Activated effector memory CD4-positive, alpha-beta T cell treated with Interleukin-2 at 50 U/mL for 16 hours (primary cell): ENCODE measurements at places on chromosomes 6 and 20.

- DNase-seq: no peak
Observed at GRCh38 chr6:3928111-3928510, 78.9 kb downstream of the FAM50B start.

DNA sequence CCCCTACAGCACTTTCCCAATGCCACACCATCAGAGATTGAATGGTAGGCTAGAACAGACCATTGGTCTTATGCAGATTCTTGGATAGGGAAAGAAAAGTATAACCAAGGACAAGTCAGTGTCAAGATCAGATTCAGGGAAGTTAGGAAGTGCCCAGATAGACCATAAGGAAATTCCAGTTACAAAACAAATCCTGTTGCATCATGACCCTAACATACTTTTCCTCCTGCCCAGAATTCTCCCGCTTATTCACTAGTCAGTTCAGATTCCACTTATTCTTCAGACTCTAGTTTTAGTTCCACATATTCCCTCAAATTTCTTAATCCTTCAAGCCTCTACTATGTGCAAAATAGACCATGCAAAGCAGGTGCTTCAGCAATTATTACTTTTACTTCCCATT is 20.7 kb downstream of the METTL24 start:
- DNase-seq: no peak

DNA sequence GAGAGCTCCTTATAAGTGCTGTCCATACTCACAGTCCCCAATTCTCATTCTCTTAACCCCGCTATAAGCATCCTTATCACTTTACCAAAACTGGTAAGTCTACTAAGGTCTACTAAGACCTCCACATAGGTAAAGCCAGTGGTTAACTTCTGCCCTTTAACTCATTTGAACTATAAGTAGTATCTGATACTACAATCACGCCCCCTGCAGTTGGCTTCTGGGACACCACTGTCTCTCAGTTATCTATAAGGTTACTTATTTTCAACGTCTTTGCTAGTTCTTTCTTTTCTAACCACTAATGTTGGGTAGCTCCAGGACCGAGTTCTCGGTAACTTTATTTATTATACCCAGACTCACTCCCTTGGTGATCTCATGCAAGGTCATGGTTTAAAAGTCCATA is 142.6 kb downstream of the ARHGAP18 start:
- no peak for DNase-seq

DNA sequence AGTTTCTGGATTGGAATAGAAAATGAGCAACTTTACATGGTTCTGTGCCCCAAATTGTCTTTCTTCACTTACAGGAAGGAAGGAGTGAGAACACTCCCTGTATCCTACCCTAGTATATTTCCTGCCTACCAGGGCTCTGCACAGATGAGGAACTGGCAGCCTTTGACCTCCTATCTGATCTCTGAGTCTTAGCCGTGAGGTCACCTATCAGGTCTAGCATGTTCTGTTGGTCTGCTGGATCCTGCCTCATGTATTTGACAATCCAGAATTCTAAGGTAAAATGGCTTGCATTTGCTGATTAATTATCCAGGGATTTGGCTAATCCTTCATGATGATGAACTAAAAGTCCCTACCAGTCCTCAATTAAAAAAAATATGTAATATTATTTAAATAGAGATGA is 35.0 kb upstream of the TRAM2 start:
- no peak for DNase-seq

GRCh38 chr6:52610011-52610410 is 33.2 kb upstream of the TRAM2 start:
- DNase-seq: no peak

DNA sequence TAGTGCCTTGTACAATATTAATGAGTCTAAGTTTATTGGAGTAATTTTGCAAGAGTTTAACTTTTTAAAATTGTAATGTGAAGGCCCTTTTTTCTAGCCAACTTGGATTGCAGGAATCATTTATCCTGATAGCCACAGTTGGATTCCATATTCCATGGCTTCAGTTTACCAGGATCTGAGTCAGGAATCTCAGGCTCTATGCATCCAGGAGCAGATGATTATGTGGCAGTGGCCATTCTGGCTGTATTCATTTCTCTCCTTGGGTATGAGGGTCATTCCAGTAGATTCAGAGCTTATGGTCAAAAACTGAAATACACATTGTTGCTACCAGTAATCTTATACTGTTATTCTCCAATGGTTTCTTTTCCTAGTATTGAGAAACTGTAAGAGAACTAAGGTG is 2.9 kb downstream of the AIG1 start:
- DNase-seq: no peak

DNA sequence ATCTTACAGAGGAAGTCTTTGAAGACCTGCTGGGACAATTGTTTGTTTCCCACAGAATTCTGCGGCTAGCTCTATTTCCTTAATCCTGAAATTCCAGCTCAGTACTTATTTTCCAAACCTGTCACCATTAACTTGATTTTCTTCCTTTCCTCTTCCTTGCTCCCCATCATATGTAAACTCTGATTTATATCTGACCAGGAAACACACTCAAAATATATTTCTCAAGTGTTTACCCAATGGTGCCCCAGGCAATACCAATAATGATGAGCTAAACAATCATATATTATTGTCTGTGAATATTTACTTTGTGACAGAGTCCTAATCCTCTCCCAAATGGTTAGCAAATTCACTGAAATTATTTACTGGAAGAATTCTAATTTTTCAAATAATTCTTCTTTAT is 597.3 kb downstream of the PKHD1 start:
- no peak for DNase-seq

GRCh38 chr6:126312013-126312665 is 27.8 kb upstream of the CENPW start:
- DNase-seq: no peak

GRCh38 chr6:46969206-46969605 is 47.5 kb upstream of the ADGRF5 start:
- no peak for DNase-seq

DNA sequence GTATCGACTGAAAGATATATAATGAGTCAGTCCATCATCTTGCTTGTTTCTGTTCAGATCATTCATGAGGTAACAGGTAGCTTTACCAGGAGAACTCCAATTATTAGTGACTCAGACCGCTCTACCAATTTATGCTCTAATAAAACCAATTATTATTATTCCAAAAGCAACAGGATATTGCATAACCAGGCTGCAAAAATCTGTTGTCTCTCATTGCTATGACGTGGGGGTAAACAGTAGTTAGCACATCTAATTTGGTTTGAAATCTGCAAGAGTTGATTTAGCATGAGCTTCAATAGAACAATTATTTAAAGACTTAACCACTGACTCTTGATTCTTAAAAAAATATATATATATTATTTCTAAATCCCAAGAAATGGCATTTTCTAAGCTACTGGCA is 90.9 kb upstream of the MAP7 start:
- no peak for DNase-seq

GRCh38 chr6:162421004-162421403 is 306.6 kb downstream of the PRKN start:
- no peak for DNase-seq

DNA sequence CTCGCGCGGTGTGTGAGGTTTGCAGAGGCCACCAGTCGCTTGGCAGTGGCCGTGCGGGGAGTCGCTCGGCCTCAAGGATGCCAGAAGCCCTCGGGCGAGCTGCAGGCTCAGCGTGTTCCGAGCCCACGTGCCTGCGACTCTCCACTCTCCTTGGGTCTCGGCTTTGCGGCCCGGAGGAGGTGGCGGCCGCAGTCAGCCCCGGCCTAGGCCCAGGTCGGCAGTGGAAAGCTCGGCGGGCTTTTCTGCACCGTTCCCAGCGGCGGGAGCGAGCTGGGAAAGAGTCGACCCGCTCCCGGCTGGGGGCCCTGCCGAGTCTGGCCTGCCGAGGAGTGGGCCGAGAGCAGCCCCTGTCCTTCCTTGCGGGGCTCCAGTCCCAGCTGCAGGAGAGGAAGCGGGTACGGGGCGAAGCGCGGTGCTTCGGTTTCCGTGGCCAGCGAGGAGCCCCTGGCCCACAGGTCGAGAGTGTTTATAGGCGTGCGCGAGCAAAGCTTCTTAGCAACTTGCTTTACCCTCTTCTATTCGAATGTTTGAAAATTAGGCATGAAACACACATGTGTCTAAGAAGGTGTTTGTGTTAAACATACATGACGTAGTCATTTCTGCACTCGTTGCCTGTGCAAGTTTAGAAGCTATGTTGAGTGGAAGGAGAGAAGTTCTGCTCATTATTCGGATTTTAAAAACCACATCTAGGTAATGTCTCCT is 5.6 kb downstream of the FOXC1 start:
- DNase-seq: no peak

DNA sequence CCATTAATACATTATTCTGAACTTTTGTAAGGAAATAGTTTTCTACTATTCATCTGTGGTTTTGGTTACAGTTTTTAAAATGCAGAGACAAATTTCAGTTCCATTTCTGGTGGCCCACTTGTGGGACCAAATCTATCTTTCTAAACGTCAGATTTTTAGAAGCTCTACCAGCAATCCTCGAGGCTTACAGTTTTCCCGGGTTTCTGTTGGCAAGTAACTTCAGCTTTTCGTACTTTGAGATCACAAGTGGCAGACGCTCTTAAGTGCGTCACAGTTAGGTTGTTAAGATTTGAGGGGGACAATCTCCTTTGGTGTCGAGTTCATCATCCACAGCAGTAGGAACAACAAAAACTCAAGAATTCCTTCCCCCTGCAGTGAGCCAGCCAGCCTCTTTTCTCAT is 60.0 kb downstream of the JARID2 start:
- DNase-seq: no peak

- no peak for DNase-seq
Observed at GRCh38 chr6:17589406-17590096, 10.6 kb upstream of the FAM8A1 start.

DNA sequence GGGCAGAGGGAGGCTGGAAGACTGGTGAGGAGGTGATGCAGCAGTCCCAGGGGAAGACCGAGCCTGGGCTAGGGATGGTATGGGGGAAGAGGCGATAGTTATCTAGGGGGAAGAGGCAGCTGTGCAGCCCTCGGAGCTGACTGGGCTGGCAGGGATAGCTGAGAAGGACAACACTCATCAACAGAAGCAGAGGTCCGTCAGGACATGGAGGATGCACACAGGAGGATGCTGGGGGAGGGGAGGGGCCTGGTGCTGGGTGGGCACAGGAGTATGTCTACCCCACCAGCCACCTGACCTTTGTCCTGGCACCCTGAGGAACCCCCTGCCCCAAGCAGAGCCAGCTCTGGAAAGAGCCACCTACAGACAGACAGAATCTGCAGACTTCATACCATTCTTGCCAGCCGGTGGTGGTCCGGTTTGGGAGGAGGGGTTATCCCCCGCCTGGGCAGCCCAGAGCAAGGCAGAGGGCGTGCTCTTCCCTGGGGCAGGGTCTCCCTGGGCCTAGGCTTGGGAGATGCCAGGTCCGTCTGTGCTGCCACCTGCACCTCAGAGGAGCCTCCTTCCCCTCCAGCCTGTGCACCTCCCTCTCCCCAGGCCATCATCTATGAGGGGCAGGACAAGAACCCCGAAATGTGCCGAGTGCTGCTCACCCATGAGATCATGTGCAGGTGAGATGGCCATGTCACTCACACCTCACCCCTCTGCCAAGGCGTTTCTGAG is 14.9 kb downstream of the EBF4 start:
- no peak for DNase-seq

DNA sequence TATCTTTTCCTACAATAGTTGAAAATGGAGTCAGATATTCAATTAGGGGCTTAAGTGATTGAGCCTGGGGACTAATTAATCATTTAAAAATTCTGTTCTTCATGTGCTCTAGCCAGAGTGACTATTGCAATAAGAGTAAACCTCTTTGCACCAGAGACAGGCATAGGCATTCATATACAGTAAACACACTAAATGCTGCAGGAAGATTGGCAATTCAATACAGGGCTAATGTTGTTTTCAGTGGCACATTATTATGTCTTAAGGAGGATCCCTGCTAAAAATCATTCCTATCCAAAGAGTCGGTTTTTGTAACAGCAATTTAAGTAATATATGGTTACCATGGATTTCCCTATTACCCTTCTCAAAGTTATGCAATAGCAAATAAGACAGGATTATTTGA is 1.2 kb downstream of the PDE7B start:
- no peak for DNase-seq

GRCh38 chr20:64247970-64248841 is 7.3 kb upstream of the PCMTD2 start:
- no peak for DNase-seq

- DNase-seq: no peak
Observed at GRCh38 chr20:9574776-9575175, 60.4 kb downstream of the LAMP5 start.

GRCh38 chr6:97053643-97054411 is 129.3 kb downstream of the KLHL32 start:
- no peak for DNase-seq

- DNase-seq: no peak
Observed at GRCh38 chr6:4812068-4812467, 35.9 kb downstream of the CDYL start.

- DNase-seq: no peak
Observed at GRCh38 chr6:28558629-28559028, 32.9 kb downstream of the GPX5 start.

DNA sequence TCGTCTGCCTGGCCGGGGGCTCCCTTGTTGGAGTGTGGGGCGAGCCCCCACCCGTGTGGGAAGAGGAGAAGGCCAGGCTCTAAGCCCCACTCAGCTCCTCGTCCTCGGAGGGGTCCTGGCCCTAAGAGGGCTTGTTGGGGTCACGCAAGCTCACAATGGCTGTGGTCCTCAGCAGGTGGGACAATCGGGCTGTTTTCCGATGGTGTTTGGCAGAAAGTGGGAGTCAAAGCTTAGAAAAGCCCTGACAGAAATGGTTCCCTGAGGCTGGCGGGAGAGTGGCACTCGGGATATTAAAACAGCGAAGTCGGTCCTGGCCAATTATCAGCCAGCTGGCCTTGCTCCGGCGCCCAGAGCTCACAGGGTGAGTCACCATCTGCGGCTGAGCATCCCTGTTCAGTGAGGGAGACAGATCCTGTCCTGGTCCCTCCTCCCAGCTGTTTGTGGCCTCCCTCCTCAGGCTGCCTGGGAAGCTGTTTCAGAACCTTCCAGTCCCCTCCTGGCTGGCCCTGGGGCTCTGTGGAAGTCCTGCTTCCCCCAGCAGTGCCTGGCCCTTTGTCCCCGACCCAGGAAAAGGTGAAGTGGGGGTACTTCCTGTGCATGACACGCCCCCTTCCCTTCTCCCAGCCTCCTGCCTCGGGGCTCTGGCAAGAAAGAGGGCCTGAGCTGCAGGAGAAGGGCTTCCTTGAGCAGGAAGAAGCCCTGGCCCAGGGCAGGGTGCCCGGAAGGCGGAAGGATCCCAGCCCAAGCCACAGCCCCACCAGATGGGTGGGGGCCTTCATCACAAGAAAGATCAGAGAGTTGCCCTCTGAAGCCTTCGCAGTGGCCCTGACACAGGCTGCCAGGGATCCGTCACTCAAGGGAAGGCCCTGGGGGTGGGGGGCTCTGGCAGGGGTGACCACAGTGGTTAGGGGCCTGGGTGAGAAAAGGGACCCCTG is 53.6 kb upstream of the BHLHE23 start:
- no peak for DNase-seq

- peak; percentile 6 for DNase-seq
Observed at GRCh38 chr6:27078734-27079357, 168.7 kb upstream of the PRSS16 start.

DNA sequence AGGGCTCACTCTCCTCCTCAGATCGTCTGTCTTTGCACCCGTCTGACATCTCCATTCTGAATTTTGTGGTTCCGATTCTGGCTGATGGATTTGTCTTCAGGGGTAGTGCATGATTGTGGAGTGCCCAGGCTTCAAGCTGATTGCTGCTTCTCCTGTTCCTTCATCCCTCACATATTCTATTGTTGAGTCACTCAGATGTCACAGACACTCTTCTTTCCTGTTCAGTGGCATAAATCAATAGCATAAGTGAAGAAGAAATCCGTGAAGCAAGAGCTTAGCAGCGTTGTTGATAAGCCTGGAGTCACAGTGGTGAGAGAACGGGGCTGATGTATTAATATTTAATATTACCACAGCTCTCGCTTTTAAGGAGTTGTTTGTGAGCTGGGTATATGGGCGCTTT is 152.5 kb downstream of the MTHFD1L start:
- no peak for DNase-seq
